ENCODE measurements at places on chromosomes 12 and 14.

DNA sequence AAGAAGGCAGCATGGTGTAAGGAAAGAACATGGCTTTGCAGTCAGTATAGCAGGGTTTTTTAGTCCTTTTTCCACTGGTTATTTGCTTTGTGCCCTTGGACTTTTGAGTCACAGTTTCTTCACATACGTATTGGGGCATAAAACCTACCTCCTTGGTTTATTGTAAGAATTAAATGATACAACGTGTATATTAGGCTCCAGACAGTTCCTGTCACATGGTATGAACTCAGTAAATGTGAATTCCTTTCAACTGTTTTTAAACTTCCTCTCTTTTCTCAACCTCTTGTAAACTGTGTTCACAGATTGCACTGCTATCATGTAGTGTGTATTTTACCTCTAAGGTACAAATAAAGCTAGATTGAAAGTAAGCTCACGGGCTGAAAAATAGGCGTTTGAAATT, 29.5 kb downstream of the MSRB3 start:
- DNase-seq = no peak

- no peak for DNase-seq
Observed at GRCh38 chr14:91350813-91351511, 66.7 kb downstream of the CCDC88C start.

- DNase-seq = no peak
Observed at GRCh38 chr12:119687406-119687805, 19.5 kb downstream of the PRKAB1 start.

DNA sequence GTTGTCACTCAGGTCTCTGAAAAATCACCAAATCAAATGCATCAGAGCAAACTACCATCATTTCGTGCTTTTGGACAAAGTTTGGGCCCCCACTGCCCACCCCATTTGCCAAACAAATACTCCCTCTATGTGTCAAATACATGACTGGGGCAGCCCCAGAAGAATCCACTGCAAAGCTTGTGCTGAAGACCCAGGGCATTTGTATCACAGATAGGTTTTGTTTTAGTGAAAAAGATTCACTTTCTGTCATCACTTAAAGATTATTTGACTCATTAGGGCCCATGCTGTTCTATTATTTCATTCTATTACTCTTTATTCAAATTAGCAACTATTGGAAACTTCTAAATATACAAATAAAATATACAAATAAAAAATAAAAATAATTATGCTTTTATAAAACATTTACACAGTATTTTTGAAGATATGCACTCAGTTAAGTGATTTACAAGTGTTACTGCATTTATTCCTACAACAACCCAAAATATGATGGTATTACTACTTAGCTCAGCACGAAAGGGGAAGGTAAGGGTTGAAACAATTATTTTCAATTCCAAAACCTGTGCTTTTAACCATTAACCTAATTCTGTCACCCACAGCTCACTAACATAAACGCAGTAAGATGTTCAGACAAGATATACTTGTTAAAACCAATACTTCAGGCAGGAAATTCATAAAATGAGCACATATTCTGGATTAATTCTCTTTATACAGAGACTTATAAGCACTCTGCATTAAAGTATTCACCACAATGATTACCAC, 36.5 kb downstream of the LRIG3 start:
- no peak for DNase-seq

- no peak for DNase-seq
Observed at GRCh38 chr14:75711105-75711795, 50.2 kb downstream of the TTLL5 start.

DNA sequence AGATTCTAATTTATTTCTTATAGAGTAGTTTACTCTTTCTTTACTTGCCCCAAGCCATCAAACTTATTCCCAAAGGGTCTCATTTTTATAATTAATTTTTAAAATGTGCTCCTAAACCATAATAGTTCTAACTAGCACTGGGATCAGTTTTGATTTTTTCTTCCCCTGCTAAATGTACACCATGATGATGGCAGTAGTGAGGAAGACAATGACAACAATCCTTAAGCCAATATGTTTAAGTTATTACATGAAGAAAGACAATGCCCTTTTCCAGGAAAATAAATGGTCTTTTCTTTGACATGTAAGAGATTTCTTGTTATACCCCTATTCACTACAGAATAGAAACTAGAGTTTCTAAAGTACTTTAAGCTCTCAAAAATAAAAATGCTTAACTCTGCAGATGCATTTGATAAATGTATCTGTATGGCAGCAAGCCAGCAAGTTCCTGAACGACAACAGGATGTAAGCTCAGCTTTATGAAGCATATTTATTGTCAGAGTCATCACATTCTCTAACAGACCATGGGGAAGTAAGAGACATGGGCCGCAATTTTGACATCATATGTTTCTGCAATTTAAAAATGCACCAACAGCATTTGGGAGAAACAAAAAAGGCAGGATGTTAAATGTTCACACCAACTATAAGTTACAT, 36.0 kb upstream of the SNX6 start:
- no peak for DNase-seq

- no peak for DNase-seq
Observed at GRCh38 chr14:96632363-96632758, 130.2 kb downstream of the PAPOLA start.

DNA sequence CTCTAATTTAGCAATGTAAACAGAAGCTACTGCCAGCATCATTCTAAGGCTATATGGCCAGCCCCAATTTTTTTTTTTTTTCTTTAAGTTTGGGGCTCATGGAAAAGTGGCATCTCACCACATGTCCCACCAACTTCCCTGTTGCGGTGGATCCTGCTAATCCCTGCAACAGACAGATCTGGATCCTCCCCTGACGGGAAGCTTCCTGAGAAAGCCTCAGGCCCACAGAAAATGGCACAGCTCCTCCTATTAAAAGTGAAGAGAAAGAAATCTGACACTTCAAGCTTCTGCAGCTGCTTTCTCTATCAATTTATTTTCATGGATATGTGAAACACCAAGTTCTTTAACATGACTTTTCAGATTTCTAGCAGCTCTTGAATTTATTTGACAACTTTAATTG, 433.8 kb upstream of the DCN start:
- no peak for DNase-seq

DNA sequence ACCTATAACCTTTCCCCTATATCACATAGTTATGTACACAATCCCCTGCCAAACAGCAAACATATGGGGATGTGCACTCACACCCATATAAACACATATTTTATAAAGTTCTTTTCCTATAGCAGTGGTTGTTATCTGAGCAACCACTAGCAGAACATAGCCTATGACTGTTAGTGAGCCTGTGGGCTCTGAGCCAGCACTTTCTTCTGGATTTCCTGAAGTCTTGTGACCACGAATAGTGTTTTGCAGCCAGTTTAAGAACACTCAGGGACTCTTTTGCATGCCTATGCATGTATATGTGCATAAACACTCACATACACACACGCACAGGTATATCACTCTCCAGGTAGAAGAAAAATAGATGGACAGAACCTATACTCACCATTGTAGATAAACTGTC, 17.1 kb downstream of the TESPA1 start:
- no peak for DNase-seq

GRCh38 chr12:52090291-52090690, 10.8 kb downstream of the SMIM41 start:
- DNase-seq = no peak

DNA sequence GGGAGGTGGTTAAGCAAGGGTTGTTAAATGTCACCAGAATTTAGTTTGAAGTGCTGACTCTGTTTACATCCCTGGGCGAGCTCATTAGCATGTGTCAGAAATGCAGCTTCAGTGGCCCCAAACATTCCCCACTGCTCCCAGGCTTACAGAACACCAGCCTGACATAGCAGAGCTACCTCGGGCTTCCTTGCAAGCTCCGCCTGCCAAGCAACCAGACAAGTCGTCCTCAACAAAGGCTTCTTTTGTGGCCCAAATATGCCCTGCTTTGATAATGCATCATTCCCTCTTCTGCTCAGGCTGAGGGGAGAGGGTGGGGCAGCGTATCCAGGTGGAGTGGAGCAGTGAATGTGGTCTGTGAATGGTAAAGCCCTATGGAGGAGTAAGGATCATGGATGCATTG, 28.0 kb downstream of the ERH start:
- DNase-seq = no peak

GRCh38 chr12:52735816-52736632, 32.7 kb upstream of the KRT77 start:
- DNase-seq = no peak

DNA sequence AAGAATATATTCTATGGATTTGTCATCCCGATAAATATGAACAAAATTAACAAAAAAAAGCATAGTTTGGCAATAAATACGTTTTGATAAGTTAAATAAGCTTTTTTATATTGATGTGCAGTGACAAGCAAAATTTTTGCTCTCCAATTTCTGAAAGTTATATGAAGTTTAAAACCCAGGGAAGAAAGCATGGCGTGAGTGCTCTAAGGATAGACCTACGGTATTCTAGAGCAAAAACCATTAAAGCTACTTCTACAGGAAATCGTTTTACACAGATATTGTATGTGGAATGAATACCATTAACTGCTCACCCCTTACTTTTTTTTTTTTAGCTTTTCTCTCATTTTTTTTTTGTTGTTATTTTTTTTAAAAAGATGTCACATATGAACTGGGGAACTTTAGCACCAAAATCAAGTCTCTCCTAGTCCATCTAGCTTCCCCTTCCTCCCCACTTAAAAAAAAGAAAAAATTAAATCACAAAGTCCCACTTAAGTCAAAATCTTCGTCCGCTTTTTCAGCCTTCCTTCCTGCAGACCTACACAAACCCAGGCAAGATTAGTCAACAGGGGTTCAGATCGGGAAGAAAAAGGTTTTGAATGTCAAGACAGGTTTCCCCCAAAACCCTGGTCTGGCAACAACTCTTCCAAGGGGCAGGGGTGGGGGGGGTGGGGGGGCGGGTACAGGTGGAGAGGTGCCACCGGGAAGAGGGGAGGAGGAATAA, 4.4 kb downstream of the ZFP36L1 start:
- DNase-seq = no peak

GRCh38 chr12:47778881-47779280, 5.8 kb downstream of the SLC48A1 start:
- no peak for DNase-seq

DNA sequence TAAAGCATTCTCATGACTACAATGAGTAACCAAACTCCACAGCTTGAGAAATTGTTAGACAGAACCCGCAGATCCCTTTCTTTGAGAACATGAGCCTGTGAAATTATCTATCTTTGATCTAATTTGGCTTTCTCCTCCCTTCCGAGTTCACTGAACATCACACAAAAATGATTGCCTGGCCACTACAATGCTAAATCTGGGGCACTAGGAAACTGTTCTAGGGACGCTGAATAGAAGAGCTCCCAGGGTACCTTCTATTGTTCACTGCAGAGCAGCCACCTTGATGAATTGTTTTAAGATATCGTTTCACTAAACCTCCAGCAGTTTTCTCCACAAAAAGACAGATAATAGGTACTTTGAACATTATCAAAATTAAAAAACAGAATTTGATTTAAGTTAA, 47.5 kb downstream of the SINHCAF start:
- no peak for DNase-seq

DNA sequence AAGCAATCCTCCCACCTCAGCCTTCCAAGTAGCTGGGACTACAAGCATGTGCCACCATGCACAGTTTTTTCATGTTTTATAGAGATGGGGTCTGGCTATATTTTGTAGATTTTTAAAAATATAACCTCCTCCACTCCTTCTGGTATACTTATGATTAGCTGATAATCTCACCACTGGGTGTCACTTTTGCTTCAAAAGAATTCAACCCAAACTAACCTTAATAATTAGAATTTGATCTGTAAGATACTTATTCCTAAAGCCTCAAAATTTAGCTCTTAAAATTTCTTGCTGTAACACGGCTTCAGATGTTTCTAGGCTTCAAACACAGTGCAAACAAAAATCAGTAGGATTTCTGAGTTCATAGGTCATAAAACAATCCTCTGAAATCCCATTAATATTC, 130.3 kb downstream of the CEP83 start:
- no peak for DNase-seq

DNA sequence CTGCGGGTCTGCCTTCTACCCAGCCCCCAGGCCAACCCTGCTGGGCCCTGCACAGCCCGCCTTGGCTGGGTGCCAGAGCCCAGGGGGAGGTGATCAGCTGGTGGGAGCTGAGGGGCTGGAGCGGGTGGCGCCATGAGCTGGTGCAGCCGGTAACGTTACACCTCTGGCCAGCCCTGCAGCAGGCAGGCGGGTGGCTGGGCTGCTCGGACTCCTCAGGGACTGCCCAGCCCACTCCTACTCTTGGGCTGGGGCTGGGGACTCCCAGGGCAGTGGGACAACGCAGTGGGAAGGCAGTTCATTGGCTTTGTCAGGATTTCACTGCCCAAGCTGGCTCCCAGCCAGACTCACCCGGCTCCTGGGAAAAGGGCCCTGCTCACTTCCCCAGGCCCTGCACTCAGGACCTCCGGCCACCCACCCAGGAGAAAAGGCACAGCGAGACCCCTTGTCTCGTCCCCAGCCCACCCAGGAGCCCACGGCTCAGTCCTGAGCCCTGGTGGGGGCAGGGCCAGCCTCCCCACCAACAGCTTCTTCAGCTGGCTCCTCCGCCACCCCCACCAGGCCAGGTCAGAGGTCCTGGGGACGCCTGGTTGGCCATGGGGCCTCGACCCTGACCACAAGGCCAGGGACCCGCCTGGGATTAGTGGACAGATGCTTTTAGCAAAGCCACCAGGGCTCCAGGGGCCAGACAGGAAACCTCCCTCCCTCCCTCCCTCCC, 1.0 kb downstream of the PGF start:
- DNase-seq = no peak

DNA sequence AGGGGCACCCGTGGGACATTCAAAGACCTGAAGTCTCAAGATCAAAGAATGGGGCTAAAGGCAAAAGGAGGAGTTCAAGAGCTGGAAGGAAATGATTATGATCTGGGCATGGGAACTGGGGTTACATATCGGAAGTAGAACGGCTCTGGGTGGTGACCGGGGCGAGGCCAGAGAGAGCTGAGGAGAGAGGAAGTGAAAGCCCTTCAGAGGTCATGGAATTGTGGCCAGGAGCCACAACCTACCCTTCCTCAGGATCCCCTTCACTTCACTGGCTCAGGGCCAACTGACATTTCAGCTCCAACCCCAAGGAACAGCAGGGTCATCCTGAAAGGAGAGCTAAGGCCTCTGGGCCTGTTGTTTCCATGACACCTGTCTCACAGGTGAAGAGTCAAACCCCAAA, 57.8 kb downstream of the GALNT16 start:
- no peak for DNase-seq

DNA sequence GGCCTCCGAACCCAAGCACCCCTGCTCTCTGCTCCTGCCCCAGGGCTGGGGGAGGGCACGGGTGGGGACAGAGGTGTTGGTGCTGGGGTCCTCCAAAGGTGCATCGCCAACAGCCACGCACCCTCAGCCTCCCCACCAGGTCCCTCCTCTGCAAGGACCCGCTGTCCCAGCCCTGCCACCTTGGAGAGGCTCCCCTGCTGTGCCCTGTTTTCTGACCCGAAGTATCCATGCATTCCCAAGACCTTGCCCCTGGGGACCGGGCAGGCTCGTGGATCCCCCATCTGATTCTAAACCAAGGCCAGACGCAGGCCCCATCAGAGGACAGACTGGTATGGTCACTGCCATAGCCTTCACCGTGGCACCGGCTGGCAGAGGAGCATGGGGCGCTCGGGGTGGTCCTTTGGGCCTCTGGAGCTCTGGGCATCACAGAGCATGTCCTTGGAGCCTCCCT, 22.7 kb upstream of the BEGAIN start:
- DNase-seq = no peak

GRCh38 chr14:74670726-74671411, 42.0 kb downstream of the AREL1 start:
- DNase-seq = no peak

- no peak for DNase-seq
Observed at GRCh38 chr14:103140316-103141109, 17.3 kb downstream of the TNFAIP2 start.

- no peak for DNase-seq
Observed at GRCh38 chr14:62667421-62667914, 377.8 kb downstream of the KCNH5 start.

GRCh38 chr12:110355073-110355472, 48.4 kb downstream of the ANAPC7 start:
- no peak for DNase-seq
